ENCODE measurements at places on chromosomes 6 and 20.

DNA sequence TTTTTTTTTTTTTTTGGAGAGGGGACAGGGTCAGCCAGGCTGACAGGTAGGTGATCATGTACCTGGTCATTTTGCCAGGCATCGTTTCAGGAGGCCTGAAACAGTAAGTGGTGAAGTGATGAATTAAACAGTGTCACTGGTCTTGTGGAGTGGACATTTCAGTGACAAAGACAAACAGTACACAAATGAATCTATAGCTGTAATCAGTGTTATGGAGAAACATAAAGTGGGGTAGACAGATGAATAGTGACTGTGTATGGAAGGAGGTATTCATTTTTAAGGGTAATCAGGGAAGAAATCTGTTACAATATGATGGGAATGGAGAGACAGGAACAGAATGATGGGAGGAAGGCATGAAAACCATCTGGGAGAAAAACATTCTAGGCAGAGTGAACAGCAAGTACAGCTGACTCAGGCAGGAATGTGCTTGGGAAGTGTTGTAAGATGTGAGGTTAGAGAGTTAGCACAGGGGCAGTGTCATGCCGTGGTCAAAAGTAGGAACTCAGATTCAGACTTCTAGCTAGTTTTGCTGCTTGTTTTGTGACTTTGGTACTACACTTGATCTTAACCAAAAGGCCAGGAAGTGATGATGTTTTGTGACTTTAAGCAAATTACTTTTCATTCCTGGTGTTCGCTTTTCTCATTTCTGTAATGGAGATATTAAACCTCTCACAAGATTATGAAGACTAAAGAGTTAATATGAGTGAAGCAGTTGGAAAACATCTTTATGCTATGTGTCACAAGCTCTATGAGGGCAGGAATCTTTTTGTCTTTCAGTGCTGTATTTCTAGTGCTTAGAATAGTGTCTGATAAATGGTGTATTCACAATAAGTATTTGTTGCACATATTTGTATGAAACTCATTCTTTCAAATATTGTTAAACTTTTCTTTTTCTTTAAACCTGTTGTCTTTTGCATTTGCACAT, 43.4 kb downstream of the QKI start:
- DNase-seq = no peak

- DNase-seq = no peak
These were observed 240.2 kb downstream of the KHDC1L start for GRCh38 chr6:72984981-72985665.

- no peak for DNase-seq
These were observed 7.3 kb upstream of the PXDC1 start for GRCh38 chr6:3758842-3759144.

DNA sequence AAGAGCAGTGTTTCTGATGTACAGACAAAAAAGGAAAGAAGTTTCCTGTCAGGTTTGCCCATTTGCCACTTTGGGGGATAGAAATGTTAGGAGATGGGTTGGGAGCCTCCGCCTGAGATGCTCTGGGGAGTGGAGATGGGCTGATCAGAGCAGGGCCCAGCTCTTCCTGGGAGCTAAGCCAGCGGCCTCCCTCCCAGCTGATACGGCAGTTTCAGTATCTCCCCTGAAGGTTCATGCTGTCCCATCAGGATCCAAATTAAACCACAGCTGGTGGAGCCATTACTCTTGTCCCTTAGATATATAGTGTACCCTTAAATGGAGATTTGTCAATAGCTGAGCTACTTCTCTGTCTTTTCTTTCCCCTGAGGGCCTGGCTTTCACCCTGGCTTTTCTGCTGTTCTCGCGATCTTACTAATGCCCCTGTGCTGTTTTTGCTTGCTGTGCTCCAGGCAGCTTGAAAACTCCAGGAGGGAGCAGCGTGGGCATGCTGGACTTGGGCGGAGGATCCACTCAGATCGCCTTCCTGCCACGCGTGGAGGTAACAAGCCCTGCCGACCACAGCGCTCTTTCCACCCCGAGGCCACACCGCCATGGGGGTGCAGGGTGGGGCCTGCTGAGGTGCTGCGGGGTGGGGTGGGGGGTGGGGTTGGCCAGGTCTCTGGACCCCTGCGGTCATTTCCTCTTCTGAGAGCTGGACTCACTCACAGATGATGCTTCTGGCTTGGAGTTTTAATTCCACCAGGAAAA, 20.9 kb downstream of the ENTPD6 start:
- DNase-seq = no peak

- no peak for DNase-seq
These were observed 43.3 kb upstream of the TGM3 start for GRCh38 chr20:2252419-2252997.

- DNase-seq = no peak
These were observed 89.9 kb upstream of the SHLD1 start for GRCh38 chr20:5660346-5660745.

GRCh38 chr6:73372516-73372915, 2.8 kb upstream of the OOEP start:
- no peak for DNase-seq

- DNase-seq = no peak
These were observed 76.5 kb downstream of the SYNJ2 start for GRCh38 chr6:158058171-158058651.

DNA sequence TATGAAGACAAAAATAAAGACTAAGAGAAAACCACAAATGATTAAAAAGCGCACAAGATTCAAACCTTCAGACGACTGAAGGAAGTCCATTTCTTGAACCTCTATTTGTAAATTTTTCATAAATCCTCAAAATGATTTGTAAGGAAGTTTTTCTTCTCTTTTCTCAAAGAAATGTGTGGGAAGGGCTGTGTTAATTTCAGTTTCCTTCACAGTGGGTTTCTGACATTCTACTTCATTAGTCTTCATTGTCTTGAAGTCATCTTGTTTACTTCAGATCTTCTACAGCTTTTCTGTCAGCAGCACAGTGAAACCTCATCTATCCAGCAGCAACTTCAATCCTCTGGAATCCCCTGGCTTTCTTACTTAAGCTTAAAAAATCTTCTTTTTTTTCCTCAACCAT, 87.6 kb upstream of the MYLIP start:
- DNase-seq = no peak

Measured in activated gamma-delta T cell (primary cell).